AG09309 (cell line): ENCODE measurements at places on chromosomes 16 and 17.

- DNase-seq = no peak
These were observed 22.1 kb upstream of the PVALEF start for GRCh38 chr17:81143200-81143527.

DNA sequence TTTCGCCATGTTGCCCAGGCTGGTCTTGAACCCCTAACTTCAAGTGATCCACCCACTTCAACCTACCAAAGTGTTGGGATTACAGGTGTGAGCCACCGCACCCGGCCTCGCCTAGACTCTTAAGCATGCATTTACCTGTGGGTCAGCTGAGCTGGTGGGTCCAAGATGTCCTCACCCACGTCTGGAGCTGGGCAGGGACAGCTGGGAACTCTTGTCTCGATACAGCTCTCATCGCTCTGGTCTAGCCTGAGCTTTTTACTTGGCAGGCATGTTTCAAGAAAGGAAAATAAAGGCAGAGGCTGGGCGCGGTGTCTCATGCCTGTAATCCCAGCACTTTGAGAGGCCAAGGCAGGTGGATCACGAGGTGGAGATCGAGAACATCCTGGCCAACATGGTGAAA lies 56.9 kb upstream of the PHOSPHO1 start:
- DNase-seq = no peak

DNA sequence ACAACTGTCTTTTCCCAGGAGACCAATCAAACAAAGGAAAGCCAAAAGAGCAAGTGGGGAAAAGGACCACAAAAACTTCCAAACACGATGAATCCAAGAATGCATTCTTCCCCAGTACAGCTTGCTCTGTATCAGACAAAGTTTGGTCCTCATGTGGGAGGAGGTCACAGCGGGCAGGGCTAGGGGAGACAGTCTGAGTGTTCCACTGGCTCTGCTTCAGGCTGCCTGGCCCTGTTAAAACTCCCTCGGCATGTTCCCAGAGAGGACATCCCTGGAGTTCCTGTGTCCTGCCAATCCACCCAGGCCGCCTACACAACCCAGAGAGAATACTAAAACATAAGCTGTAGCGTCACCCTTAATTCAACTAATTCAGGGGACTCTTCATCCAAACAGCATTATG lies 415.1 kb upstream of the DYNLRB2 start:
- no peak for DNase-seq

DNA sequence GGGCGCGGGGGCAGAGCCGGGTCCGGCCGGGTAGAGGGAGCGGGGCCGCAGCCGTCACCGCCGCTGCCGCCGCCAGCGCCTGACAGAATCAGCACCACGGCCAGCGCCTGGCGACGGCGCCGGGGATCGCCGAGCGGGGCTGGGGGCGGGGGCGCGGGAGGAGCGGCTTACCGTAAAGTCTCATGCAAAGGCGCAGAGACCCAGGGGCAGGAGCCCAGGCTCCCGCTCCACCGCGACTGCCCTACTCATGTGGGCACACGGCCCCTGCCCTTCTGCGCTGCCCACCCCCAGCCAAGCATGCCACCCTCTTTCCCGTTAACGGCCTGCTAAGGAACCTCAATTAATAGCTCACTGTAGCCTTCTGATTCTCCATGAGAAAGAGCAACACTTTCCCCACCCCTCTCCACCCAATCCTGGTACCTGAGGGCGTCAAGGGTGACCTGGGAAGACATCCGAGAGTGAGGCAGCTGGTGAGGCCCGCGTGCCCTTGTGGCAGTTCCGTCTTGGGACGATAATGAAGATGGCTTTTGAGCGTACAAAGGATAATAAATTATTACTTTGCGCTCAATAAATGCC lies at the start of gene SEZ6:
TSS of gene SEZ6 (minus strand) at position 98 of the 576 bp plus-strand sequence. CDS start 164 bp downstream, outside the sequence.
- DNase-seq = no peak

GRCh38 chr17:19510903-19511302 lies 22.8 kb upstream of the SLC47A1 start:
- no peak for DNase-seq

DNA sequence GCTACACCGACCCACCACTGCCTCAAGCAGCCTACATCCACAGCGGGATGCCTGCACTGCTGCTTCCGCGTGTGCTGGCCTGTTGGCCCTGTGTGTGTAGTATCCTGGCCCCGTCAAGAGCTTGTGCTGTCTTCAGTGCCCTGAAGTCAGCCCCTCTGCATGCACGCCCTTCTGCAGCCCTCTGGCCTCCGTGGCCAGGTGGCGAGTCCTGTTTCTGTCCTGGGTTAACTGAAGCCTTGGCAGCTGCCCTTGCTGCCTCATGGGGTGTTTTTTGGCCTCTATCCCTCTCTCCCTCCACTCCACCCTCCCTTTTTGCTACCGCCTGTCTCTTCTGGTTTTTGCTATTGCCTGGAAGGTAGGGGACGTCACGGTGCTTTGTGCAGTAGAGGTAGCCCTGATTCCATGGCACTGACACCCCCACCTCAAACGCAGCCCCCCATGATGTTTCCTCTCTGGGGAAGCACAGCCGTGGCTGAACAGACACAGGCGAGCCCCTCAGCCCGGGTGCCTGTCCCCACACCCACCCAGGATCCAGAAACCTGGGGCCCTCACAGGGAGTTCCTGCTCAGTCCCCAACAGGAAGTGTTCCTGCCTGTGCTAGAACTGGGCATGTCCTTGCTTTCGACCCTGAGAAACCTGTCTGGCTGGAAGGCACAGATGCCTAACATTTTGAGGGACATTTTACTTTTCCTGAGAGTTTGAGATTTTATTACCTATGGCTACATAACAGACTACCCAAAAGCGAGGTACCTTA lies 18.8 kb upstream of the AMZ2 start:
- DNase-seq = no peak

- DNase-seq = no peak
These were observed 100.3 kb downstream of the ZFHX3 start for GRCh38 chr16:72947379-72948237.

DNA sequence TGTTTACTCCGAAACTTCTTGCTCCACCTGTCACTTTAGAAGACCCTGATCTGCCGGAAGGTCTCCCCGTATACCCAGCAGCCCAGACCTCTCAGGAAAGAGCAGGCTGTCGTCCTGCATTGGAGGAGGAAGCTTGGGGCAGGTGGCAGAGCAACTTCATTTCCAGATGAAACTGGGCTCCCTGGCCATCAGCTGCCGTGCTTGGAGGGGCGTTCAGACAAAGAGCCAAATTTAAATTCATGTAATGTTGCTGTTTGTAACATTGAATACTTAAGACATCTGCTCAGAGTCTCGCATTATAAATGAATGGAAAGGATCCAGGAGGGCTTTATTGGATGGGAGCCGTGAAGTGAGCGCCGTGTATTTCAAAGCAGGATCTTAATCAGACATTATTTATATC lies 628.5 kb downstream of the MAF start:
- DNase-seq = no peak

- no peak for DNase-seq
These were observed 731.8 kb downstream of the CDH11 start for GRCh38 chr16:64390102-64390501.

DNA sequence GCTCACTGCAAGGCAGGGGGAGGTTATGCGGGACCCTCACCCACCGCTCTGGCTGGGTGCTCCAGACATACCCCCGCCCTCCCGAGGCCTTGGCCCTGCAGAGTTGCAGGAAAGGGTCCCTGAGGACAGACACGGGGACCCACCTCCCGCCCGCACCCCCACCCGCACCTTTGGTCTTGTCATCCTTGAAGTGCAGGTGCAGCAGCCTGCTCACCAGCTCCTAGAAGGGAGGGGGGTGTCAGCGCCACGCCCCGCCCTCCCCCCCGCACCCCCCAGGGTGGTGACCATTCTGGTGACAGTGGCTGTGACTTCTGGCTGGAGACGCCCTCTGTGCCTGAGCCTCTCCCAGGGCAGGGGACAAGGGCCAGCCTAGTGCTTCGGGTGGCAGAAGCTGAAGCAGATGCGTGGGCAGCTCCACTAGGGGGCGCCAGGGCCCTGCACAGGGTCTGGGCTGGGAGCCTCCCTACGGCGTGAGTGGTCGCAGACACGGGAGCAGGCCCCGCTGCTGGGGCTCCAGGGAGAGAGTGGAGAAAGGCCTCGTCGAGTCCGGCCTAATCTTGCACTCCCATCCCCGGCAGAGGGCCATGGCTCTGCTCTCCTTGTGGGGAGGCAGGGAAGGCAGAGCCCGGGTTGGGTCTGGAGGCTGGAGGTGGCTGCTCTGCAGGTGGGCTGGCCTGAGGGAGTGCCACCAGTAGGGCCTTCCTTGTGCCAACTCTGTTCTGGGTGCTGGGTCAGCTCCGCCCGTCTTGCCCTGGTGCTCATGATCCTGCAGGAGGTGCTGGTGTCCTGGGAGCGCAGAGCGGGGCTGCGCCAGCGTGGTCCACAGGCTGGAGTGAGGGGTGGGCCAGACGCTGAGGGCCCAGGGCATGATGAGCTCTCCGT lies 2.7 kb downstream of the CENPX start:
- no peak for DNase-seq
